ENCODE measurements at places on chromosomes 11 and 22.

DNA sequence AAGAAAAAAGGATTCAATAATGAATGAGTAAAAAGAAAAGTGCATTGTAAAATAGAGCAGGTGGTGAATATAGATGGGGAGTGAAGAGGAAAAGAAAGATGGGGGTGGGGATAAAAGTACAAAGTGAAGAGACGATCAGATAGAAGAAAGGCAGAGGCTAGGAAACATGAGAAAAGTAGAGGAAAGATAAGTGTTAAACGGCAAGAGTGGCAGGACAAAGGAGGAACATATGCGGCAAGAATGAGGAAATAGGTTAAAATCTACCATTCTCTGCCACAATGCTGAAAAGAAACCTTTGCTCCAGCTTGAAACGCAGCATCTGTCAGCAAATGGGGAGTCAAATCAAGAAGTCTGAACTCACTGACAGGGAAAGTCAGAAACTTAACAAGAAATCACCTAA lies 6.8 kb downstream of the FUT4 start:
- DNase-seq = no peak

DNA sequence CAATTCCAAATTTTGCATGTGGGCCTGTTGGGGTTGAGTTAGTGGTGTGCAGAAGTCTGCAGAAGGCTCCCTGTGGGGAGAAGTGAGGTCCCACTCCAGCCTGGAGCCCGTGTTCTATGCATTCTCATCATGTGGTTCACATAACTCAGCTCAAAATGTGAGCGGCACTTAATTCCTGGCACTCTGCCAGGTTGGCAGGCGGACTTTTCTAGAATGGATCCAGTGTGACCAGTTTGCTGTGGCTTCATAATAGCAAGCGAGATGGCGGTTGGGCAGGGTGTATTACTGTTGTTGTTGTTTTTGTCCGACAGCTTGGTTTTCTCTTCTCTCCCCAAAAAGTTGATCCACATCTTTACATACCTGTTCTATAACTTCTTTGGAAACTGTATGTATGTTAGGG lies 146.8 kb upstream of the TTC12 start:
- DNase-seq = no peak

DNA sequence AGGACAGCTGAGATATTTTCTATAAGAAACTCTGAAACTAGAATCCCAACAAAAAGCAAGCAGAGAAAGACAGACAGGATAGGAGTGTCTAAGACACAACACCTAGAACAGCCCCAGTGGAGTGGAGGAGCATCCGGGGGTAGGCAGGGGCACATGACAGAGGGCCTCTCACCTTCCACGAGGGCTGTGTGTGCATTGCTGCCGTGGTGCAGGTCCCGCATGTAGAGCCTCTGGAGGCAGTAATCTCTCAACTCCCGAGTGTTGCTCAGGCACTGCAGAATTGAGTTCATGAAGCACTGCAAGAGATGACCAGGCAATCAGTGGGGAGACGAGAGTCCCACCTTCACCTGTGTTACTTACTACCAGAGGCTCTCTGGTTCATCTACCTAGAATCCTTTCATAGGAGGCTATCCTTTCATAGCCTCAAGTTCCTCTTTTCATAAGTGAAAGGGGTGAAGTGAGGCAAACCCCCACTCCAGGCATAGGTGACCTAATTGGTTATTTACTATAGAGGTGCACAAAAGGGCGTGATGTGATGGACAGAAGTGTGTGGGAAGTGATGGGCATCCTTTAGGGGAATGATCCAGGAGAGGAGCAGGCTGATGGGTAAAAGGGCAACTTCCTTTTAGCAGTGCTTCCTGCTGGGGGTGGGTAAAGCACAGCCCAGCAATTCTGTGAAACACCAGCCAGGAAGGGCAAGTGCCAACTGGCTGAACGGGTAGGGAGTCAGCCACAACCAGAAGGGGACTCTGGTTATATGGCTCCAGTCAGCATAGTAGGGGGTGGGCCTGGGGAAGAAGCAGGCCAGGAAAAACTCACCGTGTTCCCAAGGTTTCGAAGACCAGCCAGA lies 13.1 kb upstream of the MFRP start:
- no peak for DNase-seq

DNA sequence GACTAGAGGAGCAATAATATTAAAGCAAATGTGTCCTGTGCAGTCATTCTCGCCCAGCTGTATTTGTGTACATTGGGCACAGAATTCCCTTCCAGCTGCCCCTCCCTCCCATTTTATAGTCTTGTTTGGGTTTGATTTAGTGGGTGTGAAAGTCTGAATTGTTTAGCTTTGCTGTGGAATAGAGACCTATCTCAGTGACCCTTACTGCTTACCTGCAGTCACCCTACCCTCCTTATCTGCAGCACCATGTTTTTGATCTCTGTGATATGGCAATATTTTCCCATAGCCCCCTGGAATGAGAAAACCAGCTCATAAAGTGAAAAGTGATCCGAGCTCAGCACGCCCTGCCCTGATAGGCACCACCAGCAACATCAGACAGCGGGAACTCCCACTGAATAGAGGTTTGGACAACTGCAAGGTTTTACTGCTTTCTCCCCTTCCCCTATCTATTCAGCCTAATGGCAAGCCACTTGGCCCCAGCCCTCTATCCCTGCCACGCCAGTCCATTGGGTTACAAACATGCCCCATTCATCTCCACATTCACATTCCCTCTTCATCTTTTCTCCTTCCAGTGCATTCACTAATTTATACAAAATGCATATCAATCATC lies 199.0 kb downstream of the ETS1 start:
- DNase-seq = no peak

GRCh38 chr11:128311742-128312719 lies 275.3 kb downstream of the ETS1 start:
- no peak for DNase-seq

- DNase-seq = peak; percentile 78
These were observed 49.8 kb upstream of the LMO2 start for GRCh38 chr11:33941637-33942160.

DNA sequence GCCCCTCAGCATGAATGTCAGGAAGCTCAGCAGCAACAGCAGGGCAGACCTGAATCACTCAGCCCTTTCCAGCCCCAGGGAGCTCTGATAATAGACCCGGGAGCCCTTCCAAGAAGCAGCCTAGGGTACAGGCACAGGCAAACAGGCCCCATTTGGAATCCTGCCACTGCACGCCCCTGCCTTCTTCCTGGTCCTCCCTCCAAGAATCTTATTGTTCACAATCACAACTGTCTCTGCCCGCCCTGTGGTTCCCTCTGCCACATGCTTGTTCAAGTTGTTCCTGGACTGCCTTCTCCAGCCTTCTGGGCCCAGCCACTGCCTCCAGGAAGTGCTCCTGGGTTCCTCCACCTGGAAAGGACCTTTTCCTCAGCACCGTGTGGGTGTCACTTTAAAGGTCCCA lies 54.6 kb downstream of the LRRC32 start:
- DNase-seq = peak; percentile 84

- no peak for DNase-seq
These were observed 35.7 kb downstream of the TBCEL start for GRCh38 chr11:121059605-121060004.

Measured in fibroblast of the aortic adventitia (primary cell).